ENCODE measurements at places on chromosomes 11 and 22.
A peak's percentile ranks its signal among the peaks of the same experiment; 100 is the strongest.

GRCh38 chr11:126188332-126189108 is 22.9 kb downstream of the RPUSD4 start:
- no peak for DNase-seq

- DNase-seq: no peak
Measured at GRCh38 chr11:72328366-72329224, 84.6 kb upstream of the PHOX2A start.

DNA sequence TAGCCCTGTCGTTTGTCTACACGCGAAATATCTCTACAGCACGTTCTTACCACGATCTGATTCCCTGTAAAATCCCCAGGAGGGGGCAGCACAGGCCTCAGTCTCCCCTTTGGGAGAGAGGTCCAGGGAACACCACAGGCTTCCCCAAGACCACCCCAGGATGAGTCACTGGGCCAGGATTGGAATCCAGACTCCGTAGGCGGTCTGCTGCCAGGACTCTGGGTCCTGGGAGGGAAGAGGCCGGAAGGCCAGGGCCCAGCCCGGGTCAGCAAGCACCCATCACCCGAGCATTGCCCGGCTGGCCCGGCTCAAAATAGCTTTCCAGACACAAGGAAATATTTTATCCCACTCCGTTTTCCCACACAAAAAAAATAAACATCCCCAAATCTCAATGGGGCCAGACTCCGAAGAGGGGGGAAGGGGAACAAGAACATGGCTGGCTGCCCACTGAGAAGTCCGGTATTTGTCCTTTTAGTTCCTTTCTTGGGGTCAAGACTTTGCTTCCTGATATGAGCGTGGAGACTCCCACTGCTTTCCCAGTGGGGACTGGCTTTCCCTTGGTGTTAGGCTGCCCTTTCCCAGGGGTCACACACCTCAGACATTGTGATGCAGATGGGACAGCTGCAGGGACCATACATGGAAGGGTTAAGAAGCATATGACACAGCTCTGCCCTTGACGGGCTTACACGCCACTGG is 91.3 kb downstream of the LRRC32 start:
- DNase-seq: no peak

DNA sequence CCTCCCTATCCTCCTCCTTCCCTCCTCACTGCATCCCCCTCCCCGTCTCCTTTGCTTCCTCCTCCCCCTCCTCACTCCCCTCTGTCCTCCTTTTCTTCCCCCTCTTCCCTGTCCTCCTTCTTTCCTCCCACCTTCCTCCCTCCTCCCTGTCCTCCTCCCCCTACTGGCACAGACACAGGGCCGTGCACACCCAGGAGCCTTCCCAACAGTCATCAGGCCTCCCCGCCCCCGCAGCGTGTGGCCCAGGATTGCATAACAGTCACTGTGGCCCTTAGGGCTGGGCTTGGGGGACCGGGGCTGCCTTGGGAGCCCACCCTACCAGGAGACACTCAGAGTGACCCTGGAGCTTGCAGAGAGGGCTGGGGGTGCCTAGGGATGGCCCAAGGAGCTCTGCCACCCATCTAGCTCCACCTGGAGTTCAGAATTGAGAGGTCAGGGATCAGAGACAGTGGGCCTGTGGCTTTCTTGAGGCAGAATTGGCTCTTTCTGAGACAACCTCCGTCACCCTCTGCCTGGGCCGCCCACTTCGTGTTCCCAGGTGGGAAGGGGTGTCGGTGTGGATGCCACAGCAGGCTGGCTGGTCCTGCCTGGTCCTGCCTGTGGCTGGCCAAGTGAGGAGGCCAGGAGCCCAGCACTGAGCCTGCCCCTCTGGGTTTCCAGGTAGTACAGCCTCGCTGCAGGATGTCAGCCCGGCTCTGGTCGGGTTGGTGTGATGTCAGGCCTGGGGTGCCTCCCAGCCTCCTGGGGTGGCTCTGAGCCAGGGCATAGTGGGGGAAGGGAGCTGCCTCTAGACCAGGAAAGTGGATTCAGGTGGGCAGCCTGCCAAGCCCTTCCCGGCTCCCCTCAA is 1.6 kb downstream of the SPI1 start:
- DNase-seq: no peak

DNA sequence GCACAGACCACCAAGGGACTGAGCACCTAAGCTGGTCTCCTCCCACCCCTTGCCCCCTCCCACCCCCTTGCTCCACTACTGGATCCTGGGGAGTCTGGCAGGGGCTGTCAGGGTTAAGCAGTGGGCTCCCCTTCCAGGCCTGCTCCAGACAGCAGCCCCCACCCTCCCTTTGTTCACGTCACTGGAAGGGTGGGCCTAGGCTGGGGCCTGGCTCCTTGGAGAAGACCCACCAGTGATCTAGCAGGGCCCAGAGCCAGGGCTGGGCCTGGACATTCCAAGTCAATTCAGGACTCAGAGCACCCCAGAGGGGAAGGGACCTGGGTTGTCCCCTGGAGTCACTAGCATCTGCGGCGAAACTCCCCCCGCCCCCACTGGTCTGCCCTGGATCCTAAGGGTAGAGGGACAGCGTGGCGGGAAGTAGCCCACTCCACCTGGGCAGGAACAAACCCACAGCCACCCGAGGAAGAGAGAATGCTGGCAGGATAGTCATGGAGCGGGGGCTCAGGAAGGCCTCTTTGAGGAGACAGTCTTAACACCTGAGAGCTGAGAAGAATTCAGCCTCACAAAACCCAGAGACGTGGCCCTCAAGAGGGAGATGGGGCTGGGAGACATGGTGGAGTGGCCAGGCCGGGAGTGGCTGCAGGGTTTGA is 45.8 kb downstream of the IGLL1 start:
- no peak for DNase-seq

DNA sequence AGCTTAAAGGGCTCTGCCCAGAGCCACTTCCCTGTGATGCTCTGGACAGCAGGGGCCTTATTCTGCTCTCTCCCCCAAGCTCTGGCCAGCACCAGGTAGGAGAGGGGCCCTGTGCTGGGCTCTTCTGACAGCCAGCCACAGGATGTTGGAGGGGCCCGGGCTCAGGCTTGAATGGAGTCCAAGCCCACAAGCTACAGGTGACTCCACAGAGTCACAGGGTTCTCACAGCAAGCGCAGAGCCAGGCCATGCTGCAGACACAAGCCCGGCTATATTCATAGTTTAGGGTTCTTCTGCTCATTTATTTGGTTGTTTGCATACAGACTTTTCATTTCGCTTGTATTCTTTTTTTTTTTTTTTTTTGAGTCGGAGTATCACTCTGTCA is 1392.8 kb downstream of the BRD1 start:
- DNase-seq: no peak

- no peak for DNase-seq
Measured at GRCh38 chr11:69193629-69194028, 37.9 kb downstream of the SMIM38 start.

DNA sequence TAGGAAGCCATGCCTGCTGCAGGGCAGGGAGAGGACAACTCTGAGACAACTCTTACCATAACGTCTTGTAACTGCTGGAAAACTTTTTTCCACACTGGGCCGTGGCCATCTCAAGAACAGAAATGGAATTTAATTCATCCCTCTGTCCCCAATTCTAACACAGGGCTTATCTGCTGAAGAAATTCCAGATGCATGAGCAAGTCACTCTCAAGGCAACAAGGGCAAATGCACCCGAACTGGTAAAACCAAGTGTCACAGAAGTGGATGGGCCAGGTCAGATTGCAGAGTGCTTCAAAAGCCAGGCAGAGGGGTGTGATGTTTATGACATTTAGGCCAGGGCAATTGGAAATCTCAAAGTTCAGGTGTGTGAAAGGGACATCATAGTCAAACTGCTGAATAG is 7.4 kb downstream of the SMPD1 start:
- DNase-seq: no peak

DNA sequence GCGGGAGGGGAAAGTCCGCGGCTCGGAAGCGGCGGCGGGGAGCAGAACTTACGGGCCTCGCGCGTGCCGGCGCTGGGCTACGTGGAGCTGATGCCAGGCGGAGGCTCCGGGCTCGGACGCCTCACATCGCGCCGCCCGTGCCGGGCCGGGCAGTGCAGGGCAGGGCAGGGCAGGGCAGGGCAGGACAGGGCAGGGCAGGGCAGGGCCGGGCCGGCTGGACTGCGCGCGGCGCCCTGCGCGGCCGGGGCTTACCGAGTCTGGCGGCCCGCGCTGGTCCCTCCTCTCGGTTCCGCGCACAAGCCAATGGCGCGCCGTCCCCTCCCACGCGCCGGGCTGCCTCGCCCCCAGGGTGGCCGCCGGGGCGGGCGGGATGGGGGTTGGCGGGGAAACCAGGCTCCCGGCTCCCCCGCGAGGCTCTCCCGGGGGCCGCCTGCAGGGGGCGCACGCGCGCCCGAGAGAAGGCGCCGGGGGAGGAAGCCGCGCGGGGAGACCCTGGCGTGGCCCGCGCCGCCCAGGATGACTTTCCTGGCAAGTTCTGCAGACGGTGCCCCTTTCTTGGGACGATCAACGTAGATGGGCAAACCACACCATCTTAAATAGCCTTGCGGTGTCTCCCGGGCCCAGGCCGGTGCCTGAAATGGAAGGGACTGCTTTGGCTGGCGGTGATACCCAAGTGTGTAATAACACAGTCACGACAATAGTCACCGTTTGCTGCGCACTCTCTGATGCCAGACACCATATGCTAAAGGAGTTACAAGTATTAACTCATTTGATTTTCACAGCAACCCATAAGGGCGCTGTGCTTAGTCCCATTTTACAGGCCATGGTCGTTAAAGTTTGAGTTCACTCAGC is at the start of gene TP53I11:
TP53I11 (minus strand) TSS at position 259 of the 852 bp plus-strand sequence. CDS start 12,548 bp downstream, outside the sequence.
- DNase-seq: peak; percentile 89

GRCh38 chr22:25827415-25827814 is 85.4 kb downstream of the MYO18B start:
- DNase-seq: no peak

- no peak for DNase-seq
Measured at GRCh38 chr11:67302571-67303131, 679 bp upstream of the SSH3 start.

DNA sequence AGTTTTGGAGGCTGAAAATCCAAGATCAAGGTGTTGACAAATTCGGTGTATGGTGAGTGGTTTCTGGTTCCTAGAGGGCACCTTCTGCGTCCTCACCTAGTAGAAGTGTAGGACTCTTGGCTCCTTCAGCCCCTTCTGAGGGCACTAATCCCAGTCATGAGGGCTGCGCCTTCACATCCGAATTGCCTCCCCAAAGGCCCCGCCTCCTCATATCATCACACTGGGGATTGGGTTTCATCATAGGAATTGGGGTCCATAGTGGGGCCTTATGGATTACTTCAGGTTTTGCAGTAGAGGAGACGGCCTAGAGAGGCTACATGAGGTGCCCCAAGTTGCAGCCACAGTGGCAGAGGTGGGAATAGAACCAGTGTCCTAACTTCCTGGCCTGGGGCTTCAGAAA is 87.1 kb downstream of the CEP164 start:
- DNase-seq: no peak

GRCh38 chr11:12808519-12808918 is 134.3 kb downstream of the TEAD1 start:
- DNase-seq: no peak

DNA sequence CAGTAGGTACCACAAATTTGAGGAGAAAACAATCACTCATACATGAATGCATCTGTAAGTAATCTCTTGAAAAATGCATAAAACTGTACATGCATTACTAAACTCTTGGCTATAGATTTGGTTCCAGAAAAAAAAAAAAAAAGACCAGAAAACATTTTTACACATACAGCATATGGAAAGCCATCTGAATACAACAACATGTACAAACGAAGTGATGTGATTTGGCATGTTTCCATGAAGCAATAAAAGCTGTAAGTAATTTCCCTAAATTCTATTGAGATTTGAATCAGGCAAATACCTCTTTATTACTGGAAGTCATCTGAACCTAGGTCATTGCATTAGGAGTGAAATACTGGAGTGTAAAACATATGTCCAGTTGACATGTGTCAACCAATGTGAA is 31.9 kb upstream of the ZC3H12C start:
- DNase-seq: no peak

DNA sequence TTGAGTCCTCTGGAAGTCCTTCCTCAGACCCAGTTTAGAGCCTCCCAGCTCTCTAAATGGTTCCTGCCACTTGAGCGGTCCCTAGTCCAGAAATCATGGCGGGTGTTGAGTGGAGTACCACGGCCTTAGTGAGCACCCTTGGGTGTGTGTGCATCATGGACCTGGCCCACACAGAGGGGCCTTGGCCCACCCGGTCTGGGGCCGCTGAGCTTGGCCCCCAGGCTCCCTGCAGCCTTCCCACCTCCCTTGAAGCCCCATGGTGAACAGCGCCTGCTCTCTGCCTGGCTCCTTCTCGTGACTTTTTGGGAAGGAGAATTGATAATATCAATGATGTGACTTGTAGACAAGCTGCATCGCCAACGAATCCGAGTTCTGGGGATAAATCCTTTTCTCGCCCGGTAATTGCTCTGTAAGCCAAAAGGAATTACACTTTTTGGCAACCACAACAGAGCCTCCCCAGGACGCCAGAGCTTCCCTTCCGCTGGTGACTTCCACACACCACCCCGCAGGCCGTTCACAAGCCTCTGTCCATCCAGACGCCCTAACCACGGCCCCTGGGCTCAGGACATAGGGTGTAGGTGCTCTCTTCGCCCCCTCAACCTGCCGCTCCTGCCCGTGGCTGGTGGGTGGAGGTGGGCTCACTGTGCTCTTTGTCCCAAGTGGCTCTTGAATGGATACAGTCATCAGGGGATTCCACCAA is 93.8 kb downstream of the NECTIN1 start:
- no peak for DNase-seq

DNA sequence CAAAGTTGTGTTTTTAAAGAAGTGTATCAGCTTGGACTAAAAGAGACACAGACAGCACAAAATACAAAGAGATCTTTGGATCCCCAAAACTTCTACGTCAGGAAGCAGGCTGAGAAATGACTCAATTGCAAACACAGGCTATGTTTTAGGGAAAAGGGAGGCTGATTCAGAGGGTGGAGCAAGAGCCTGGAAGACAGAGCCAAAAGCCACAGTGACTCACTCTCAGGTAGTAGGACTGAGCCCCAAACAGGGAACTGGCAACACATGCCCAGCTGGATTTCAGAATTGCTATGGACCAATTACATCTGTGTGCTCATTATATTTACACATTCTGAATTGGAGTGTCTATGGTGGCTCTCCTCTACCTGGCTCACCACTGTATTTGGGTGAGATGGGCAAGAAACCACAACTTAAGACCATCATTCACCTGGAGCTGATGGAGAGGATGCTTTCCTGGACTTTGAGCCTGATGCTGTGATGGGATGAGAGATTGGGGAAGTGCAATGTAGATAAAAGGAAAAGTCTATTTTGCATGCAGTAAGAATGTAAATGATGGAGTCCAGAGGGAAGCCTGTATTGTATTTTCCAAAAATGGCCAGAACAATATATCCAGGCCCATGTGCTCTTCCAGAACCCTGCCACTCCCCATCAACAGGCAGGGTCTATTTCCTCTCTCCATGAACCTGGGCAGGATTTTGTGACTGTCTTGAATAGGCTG is 20.8 kb upstream of the LINC01488 start:
- no peak for DNase-seq

GRCh38 chr11:72789493-72790131 is 4.2 kb downstream of the STARD10 start:
- no peak for DNase-seq

GRCh38 chr22:50183141-50183971 is 2.4 kb upstream of the TRABD start:
- DNase-seq: no peak

- no peak for DNase-seq
Measured at GRCh38 chr22:31613286-31613903, 48.6 kb downstream of the PISD start.

- no peak for DNase-seq
Measured at GRCh38 chr11:2651054-2651617, 48.7 kb downstream of the KCNQ1OT1 start.
